ENCODE measurements at places on chromosomes 3 and 15. TPM values are rescaled to one million over a fixed set of nuclear protein-coding genes. Genes with fewer than 3 reads are reported as not detected.

MYZAP gene
- total RNA-seq: not detected

DNA sequence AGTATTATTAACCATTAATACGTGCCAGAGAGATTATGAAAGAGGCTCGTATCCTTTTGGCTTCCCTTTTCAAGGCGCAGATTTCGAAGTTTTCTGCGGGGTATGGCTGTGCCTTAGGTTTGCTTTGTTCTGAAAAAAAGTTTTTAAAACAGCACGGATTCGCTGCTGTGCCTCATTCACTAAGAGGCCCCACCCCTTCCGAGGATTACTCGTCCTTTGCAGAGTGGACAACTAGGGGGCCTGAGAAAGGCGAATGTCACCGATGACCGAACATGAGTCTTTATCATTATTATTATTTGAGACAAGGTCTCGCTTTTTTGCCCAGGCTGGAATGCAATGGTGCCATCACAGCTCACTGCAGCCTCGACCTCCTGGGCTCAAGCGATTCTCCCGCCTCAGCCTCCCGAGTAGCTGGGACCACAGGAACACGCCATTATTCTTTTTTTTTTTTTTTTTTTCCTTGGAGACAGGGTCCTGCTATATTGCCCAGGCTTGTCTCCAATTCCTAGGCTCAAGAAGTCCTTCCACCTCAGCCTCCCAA lies 684 bp upstream of the RPS27L start:
- H3K27ac ChIP-seq: peak overlapping the region; percentile 95
- H3K36me3 ChIP-seq: peaks cover 6% of the 10 kb centered on the region
- H3K4me1 ChIP-seq: peaks cover 2% of the 10 kb centered on the region
- DNase-seq: peak; percentile 85
- H3K27me3 ChIP-seq: no peaks in the 10 kb centered on the region

DNA sequence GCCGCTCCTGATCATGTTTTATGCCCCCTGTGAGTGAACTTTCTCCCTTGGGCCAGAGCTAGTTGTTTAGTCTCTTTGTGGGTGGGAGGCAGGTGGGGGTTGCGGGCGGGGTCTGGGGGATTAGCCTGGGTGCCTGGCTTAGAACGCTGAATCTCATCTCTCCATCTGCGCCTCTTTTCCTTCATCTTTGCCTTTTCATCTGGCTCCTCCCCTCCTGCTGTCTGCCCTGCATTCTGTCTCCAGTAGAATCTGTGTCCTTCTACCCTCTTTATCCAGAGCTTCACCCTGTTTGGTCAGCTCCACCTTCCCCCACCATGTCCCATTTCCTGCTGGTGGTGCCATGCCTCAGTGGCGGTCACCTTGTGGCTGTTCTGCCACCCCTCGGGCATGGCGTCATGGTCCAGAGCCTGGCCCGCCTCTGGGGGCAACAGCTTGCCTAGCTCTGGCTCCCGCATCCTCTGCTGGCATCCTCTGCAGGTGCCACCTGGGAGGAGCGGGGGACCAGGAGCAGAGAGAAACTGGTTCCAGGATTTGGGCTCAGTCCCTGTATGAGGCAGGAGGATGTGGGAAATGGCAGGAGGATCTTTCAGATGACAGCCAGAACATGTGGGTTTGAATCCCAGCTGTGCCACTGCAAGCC lies 44.3 kb downstream of the PDIA5 start:
- peaks cover 48% of the 10 kb centered on the region for H3K36me3 ChIP-seq
- no peak for DNase-seq
- no peaks in the 10 kb centered on the region for H3K27me3 ChIP-seq
- H3K4me3 ChIP-seq: no peak overlapping the region

- peaks cover 3% of the 10 kb centered on the region for H3K36me3 ChIP-seq
- H3K4me3 ChIP-seq: no peak overlapping the region
- no peaks in the 10 kb centered on the region for H3K4me1 ChIP-seq
- no peak for DNase-seq
- H3K27ac ChIP-seq: no peak overlapping the region
Observed at GRCh38 chr3:13491206-13491974, 11.3 kb downstream of the HDAC11 start.

OIP5 gene
- 4.1 TPM for total RNA-seq

SERINC4 gene
- not detected for total RNA-seq

- no peak for DNase-seq
- H3K36me3 ChIP-seq: no peaks in the 10 kb centered on the region
- H3K27me3 ChIP-seq: no peaks in the 10 kb centered on the region
- H3K4me1 ChIP-seq: 0 out of 2 replicates have a peak, but pooled peaks cover 2% of the 10 kb centered on the region
Observed at GRCh38 chr3:122773944-122774509, 19.6 kb downstream of the HSPBAP1 start.

DNA sequence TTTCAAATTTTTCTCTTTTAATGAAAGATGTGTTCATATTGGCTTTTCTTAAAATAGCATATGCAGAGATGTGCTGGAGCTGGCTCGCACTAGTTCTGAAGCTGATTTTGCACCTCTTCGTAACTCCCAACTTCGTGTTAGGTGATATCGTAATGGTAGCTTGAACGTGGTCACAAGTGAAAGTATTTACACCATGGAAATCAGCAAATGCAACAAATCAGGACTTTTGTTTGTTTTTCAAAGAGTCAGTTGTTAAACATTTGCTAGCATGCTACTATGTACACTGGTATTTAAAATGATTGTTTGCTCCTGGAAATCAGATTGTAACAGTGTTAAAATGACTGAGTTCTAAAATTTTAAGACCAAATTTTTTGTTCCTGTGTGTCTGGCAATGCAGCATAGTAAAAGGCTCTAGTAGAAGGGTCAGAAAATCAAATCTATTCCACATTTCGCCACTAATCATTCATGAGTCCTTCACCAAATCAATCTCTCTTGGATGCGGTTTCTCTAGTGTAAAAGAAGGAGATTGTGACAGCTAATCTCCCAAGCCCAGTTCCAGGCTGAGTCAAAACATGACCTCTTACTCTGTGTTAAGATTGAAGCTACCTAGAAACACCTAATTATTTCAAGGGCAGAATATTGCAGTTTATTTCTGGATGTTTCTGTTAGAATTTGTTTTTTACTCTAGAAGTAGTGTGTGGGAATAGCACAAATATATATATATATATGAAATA lies 34.3 kb upstream of the CMC1 start:
- DNase-seq: no peak
- no peaks in the 10 kb centered on the region for H3K27me3 ChIP-seq
- H3K36me3 ChIP-seq: no peaks in the 10 kb centered on the region
- H3K27ac ChIP-seq: no peak overlapping the region

PRSS50 gene
- not detected for total RNA-seq

DNA sequence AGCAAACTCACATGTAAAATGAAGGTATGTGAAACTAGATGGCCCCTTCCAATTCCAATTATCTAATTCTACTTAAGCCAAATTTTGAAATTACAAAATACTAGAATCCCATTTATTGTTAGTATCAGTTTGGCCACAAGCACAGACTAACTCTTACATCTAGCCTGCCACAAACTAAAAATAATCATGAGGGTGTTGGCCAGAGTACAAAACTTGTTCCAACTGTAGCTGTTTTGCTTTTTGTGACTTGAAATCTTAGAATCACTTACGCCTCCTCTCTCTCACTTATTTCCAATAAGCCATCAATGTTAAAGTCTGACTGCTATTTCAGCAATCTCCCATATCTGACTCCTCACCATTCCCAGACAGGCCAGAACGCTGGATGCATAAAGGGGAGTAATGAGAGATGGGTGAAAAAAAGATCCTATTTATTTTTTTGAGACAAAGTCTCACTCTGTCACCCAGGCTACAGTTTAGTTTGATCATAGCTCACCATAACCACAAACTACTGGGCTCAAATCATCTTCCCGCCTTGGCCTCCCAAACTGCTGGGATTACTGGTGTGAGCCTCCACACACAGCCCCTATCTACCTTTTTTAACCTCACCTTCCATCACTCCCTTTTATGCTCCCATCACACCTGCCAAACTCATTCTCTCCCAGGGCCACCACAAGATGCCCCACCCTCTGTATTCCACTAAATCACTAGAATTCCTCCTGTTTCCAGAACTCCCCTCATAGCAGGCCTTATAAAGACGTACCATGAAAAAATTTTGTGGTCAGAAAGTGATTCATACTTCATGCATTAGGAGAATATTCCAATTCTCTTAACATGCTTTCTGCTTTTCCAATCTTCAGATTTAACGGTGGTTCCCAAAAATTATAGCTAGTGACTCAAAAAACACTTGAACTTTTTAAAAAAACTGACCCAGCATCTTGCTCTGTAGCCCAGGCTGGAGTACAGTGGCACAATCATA lies 36.5 kb downstream of the ATOSA start:
- DNase-seq: peak; percentile 83
- H3K27me3 ChIP-seq: no peaks in the 10 kb centered on the region
- H3K36me3 ChIP-seq: peaks cover 2% of the 10 kb centered on the region
- H3K4me3 ChIP-seq: no peak overlapping the region
- H3K4me1 ChIP-seq: peaks cover 6% of the 10 kb centered on the region

GRCh38 chr3:50994537-50994936 lies 319.8 kb downstream of the DOCK3 start:
- no peak overlapping the region for H3K27ac ChIP-seq
- H3K36me3 ChIP-seq: no peaks in the 10 kb centered on the region
- no peak overlapping the region for H3K4me3 ChIP-seq
- H3K4me1 ChIP-seq: no peaks in the 10 kb centered on the region
- H3K27me3 ChIP-seq: no peaks in the 10 kb centered on the region

OSBPL10 gene
- 9.5 TPM for total RNA-seq

HACL1 gene
- total RNA-seq: 28.1 TPM

DNA sequence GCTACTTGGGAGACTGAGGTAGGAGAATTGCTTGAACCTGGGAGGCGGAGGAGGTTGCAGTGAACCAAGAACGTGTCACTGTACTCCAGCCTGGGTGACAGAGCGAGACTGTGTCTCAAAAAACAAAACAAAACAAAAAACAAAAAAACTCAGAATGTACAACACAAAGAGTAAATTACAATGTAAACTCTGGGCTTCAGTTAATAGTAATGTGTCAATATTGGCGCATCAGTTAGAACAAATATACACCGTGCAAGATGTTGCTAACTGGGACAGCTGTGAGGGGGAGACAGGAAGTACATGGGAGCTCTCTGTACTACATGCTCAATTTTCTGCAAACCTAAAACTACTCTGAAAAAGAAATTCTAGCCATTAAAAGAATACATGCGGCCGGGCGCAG lies 23.5 kb upstream of the TRPM1 start:
- H3K36me3 ChIP-seq: no peaks in the 10 kb centered on the region
- H3K27ac ChIP-seq: no peak overlapping the region
- peaks cover 4% of the 10 kb centered on the region for H3K4me1 ChIP-seq
- no peak for DNase-seq
- peaks cover 4% of the 10 kb centered on the region for H3K27me3 ChIP-seq

DNA sequence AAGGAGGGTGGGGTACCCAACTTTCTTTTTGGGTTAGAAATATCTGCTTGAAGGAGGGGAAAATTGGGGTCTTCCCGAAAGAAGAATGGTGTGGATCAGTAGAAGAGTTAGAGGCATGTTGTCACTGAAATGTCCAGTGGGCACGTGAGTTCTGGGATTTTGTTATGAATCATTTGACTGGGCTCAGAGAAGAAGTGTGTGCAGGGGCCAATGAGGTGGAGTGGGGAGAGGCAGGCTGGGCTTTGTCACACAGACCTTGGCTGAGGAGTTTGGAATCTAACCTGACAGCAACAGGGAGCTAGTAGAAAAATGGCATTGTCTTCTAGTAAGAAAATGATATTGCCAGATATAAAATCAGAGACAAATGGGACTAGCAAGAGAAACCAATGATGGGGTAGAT lies 436.8 kb downstream of the MFSD1 start:
- H3K27me3 ChIP-seq: no peaks in the 10 kb centered on the region
- H3K36me3 ChIP-seq: no peaks in the 10 kb centered on the region
- H3K4me3 ChIP-seq: no peak overlapping the region
- no peak overlapping the region for H3K27ac ChIP-seq

- no peaks in the 10 kb centered on the region for H3K36me3 ChIP-seq
- H3K4me1 ChIP-seq: peaks cover 2% of the 10 kb centered on the region
- no peak overlapping the region for H3K4me3 ChIP-seq
- no peak for DNase-seq
Observed at GRCh38 chr3:41216422-41216821, 17.1 kb downstream of the CTNNB1 start.

CAND2 gene
- total RNA-seq: 2.9 TPM

TMCO5A gene
- not detected for total RNA-seq
